H4 (cell line): ENCODE measurements at places on chromosomes 12 and 14. TPM values are rescaled to one million over a fixed set of nuclear protein-coding genes. Genes with fewer than 3 reads are reported as not detected.

TRIP11 gene
- total RNA-seq = 18.1 and 21.3 TPM in 2 replicates

GEMIN2 gene
- 50.3 and 63.7 TPM in 2 replicates for total RNA-seq

ASPG gene
- total RNA-seq = not detected in 2 replicates

SLC25A47 gene
- not detected in 2 replicates for total RNA-seq

LRIG3 gene
- 36.0 and 42.1 TPM in 2 replicates for total RNA-seq

KCNH3 gene
- 0.70 and 1.6 TPM in 2 replicates for total RNA-seq

CELA1 gene
- total RNA-seq = not detected in 2 replicates

STAT2 gene
- total RNA-seq = 125 and 159 TPM in 2 replicates

CLEC9A gene
- total RNA-seq = not detected in 2 replicates

IL25 gene
- total RNA-seq = not detected in 2 replicates

MORN3 gene
- 0.23 TPM in 1 of 2 replicates, not detected in the other for total RNA-seq

SRSF5 gene
- 83.3 and 86.9 TPM in 2 replicates for total RNA-seq

RACGAP1 gene
- total RNA-seq = 115 and 140 TPM in 2 replicates

TMEM63C gene
- total RNA-seq = 0.77 and 1.3 TPM in 2 replicates

ADAMTS20 gene
- 0.04 and 0.31 TPM in 2 replicates for total RNA-seq

OR4E2 gene
- not detected in 2 replicates for total RNA-seq

MEG3 gene
- not detected in 2 replicates for total RNA-seq

CLEC14A gene
- not detected in 2 replicates for total RNA-seq

CRIP2 gene
- 16.2 and 26.9 TPM in 2 replicates for total RNA-seq

TOMM20L gene
- total RNA-seq = not detected in 2 replicates
